ENCODE measurements at places on chromosomes 7 and 10.

GRCh38 chr7:157360483-157361025, 23.8 kb downstream of the DNAJB6 start:
- H3K27me3 ChIP-seq = no peaks in the 10 kb centered on the region
- H3K36me3 ChIP-seq = peaks cover 83% of the 10 kb centered on the region

- H3K36me3 ChIP-seq = no peaks in the 10 kb centered on the region
- peaks cover 84% of the 10 kb centered on the region for H3K27me3 ChIP-seq
- H3K27ac ChIP-seq = no peak within 1 kb of the TSS
- H3K4me3 ChIP-seq = peak within 1 kb of the TSS; percentile 39
Observed at GRCh38 chr10:69573056-69573806, at the start of gene NEUROG3. NEUROG3 (minus strand) TSS chr10:69573422; CDS start chr10:69573043, 379 bp downstream.

GRCh38 chr7:106839511-106839910, 25.6 kb upstream of the PIK3CG start:
- no peaks in the 10 kb centered on the region for H3K36me3 ChIP-seq
- H3K4me1 ChIP-seq = no peaks in the 10 kb centered on the region
- peaks cover 2% of the 10 kb centered on the region for H3K27me3 ChIP-seq
- H3K4me3 ChIP-seq = no peak overlapping the region
- no peak for DNase-seq

DNA sequence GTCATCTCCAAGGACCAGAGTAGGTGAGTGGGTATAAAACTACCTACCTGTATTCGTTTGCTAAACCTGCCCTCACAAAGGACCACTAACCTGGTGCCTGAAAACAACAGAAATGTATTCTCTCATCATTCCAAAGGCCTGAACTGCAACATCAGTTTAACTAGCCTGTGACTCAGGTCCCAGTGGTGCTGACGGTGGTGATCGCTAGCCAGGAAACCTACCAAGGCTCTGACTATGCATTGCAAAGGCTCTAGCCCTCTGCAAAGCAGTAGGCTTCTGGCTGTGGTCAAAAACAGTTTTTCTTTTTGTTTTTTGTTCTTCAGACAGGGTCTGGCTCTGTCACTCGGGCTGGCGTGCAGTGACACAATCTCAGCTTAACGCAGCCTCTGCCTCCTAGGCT, 107.5 kb downstream of the NPTX2 start:
- no peaks in the 10 kb centered on the region for H3K36me3 ChIP-seq
- H3K4me3 ChIP-seq = no peak overlapping the region
- DNase-seq = no peak

DNA sequence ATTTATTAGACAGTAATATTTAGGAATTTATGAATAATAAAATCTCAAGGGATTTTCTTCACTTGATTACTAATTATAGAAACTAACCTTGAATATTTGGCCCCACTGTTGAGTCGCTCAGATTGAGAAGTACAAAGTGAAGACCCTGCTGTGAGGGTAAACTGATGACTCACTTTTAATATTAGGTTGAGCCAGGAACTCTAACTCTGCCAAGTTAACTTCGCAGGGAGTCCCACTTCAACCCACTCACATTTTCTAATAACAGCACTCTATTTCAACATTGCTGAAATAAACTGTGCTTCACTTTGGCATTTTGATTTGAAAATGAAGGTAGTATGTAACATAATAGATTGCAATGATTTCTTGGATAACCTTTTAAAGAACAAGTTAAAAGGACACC, 200.7 kb downstream of the POLR1F start:
- no peak overlapping the region for H3K4me3 ChIP-seq
- H3K36me3 ChIP-seq = no peaks in the 10 kb centered on the region
- H3K4me1 ChIP-seq = no peaks in the 10 kb centered on the region
- no peaks in the 10 kb centered on the region for H3K27me3 ChIP-seq
- no peak overlapping the region for H3K27ac ChIP-seq
- DNase-seq = no peak

DNA sequence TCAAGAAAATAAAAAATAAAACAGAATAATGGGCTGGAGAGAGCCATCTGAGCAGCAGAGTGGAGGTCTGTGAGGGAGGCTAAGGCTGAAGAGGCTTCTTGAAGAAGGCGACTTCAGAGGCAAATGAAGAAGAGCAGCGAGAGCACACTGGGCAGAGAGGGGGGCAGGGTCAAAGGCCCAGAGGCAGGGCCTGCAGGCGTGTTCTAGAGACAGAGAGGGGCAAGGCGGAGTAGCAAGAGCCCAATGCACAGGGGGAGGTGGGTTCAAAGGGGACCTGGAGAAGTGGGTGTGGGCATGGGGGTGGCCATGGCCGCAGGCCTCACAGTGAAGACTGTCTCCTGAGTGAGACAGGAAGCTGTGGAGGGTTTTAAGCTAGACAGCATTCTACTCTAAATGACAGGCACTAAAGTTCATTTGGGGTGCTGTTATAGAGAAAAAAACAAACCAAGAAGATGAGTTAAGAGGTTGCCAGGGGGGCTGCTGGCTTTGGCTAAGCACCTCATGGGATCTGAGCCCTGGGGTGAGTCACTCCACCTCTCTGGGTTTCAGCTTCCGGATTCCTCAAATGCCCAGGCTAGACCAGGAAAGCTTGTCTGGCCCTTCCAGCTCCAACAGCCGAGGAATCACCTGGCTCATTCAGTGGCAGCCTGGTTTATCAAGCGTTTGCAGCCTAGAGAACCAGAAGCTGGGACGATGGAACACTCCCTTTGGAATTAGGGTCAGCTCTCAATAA, 81.7 kb downstream of the DLG5 start:
- H3K4me3 ChIP-seq = no peak overlapping the region
- H3K27ac ChIP-seq = no peak overlapping the region
- H3K36me3 ChIP-seq = no peaks in the 10 kb centered on the region

- DNase-seq = no peak
- peaks cover 7% of the 10 kb centered on the region for H3K27me3 ChIP-seq
- no peaks in the 10 kb centered on the region for H3K36me3 ChIP-seq
- no peak overlapping the region for H3K27ac ChIP-seq
Observed at GRCh38 chr10:48759113-48759901, 74.6 kb downstream of the WDFY4 start.

GRCh38 chr7:36311539-36311938, 78.1 kb upstream of the ANLN start:
- DNase-seq = no peak
- no peaks in the 10 kb centered on the region for H3K36me3 ChIP-seq
- no peak overlapping the region for H3K4me3 ChIP-seq

- no peaks in the 10 kb centered on the region for H3K4me1 ChIP-seq
- H3K36me3 ChIP-seq = no peaks in the 10 kb centered on the region
- no peak for DNase-seq
- H3K27me3 ChIP-seq = no peaks in the 10 kb centered on the region
- no peak overlapping the region for H3K4me3 ChIP-seq
Observed at GRCh38 chr7:81399471-81399870, 370.4 kb downstream of the HGF start.

DNA sequence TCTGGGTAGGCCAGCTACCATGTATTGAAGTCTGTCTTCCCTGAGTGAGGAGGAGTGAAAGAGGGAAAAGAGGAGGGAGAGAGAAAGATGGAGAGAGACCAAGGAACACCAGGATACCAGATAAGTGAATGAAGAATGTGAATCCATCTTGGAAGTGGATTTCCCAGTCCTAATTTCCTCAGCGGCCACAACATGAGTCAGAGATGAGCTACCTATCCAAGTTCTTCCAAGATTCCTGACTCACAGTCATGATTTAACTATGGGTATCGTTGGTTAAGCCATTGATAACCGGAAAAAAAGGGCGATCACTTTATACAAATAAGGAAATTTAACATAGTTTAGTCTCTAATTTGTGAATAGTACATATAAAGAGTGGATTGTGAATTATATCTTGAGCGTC, 561.8 kb downstream of the ATRNL1 start:
- DNase-seq = no peak
- H3K36me3 ChIP-seq = no peaks in the 10 kb centered on the region
- H3K4me1 ChIP-seq = no peaks in the 10 kb centered on the region
- no peaks in the 10 kb centered on the region for H3K27me3 ChIP-seq
- H3K4me3 ChIP-seq = no peak overlapping the region

DNA sequence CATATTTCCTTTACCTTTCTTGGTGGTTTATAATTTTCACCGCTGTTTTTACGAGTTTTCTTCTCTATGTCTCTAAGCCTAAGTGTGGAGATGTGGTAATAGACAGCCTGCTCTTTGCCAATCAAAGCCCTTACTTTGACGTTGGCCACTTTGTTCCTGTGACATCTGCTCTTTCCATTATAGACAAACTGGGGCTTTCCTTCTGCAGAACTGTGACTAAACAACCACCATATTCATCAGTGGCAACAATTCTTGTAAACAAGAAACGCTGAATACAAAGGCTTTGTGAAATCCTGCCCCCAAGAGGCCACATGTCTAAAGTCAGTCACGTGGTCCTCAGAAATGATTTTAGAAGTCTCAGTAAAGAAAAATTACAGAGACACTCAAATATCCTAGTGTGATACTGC, 59.6 kb upstream of the CAPZA2 start:
- H3K4me3 ChIP-seq = no peak overlapping the region
- H3K27ac ChIP-seq = peak overlapping the region; percentile 40
- H3K27me3 ChIP-seq = peaks cover 6% of the 10 kb centered on the region
- DNase-seq = peak; percentile 14

DNA sequence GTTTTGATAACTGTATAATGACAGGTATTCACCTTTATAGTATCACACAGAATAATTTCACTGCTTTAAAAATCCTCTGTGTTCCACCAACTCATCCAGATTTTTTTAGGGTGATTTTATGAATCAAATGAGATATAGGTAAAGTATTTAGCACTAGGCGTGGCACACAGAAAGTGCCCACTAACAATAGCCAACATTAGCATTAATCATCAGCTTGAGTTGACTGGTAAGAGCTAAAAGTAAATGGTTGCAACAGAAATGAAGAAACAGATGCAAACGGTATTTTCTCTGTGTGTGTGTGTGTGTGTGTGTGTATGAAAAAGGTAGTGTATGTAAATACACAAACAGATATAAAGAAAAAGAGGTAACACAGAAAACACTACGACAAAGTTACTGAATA, 378.8 kb upstream of the ETV1 start:
- no peaks in the 10 kb centered on the region for H3K4me1 ChIP-seq
- no peak overlapping the region for H3K4me3 ChIP-seq

- no peak overlapping the region for H3K27ac ChIP-seq
- DNase-seq = no peak
- no peaks in the 10 kb centered on the region for H3K4me1 ChIP-seq
- H3K27me3 ChIP-seq = peaks cover 9% of the 10 kb centered on the region
- no peaks in the 10 kb centered on the region for H3K36me3 ChIP-seq
Observed at GRCh38 chr7:155119801-155120382, 49.8 kb downstream of the HTR5A start.

DNA sequence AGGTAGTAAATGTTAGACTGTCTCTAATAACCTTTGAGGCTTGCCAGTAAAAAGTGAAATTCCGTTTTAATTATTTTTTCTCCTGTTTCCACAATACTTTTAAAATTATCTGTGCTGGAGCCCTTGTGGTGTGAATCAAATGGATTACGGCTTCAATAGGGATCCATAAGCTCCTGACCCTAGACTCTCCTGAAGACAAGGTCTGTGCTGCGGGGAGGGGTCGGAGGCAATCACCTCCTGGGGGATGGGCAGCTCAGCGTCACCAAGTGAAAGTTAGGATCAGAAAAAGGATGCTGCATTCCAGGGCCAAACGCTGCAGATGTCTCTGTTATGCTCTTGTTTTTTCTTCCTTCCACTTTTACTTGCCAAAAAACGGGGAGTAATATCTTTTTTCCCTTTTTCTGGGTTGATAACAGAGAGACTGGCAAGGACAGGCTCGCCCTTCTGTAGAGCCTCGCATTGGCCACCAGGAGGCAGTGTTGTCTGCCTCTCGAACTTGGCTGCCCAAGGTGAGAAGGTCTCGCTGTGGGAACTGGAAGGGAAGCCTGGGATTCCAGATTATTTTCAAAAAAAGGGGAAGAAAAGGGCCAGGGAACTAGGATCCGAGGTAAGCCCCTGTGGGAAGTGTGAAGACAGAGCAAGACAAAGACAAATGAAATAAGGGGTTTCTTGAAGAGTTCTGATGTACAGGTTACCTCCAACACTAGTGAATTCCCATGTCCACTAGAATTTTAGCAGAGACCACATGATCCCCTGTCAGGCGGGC, 621.9 kb downstream of the ACTR3B start:
- no peaks in the 10 kb centered on the region for H3K36me3 ChIP-seq
- DNase-seq = no peak
- H3K4me3 ChIP-seq = no peak overlapping the region
- H3K27me3 ChIP-seq = no peaks in the 10 kb centered on the region
